GM12878 (cell line): ENCODE measurements at places on chromosomes 12 and 14. TPM values are rescaled to one million over a fixed set of nuclear protein-coding genes. Genes with fewer than 3 reads are reported as not detected.

The KLRD1 gene
- 0.21 TPM in 1 of 2 replicates, not detected in the other for total RNA-seq

The ITGA7 gene
- total RNA-seq: 2.8 and 3.8 TPM in 2 replicates

- H3K27ac ChIP-seq: no peak overlapping the region
- H3K27me3 ChIP-seq: no peaks in the 10 kb centered on the region
- no peak for DNase-seq
- H3K36me3 ChIP-seq: no peaks in the 10 kb centered on the region
Measured at GRCh38 chr12:64010069-64010686, 165.7 kb downstream of the SRGAP1 start.

- no peak overlapping the region for H3K27ac ChIP-seq
- H3K27me3 ChIP-seq: no peaks in the 10 kb centered on the region
- no peaks in the 10 kb centered on the region for H3K36me3 ChIP-seq
- DNase-seq: no peak
Measured at GRCh38 chr12:11238275-11238674, 31.2 kb downstream of the PRB3 start.

- H3K36me3 ChIP-seq: peaks cover 7% of the 10 kb centered on the region; the same call in 1 of the 2 replicates
- H3K4me3 ChIP-seq: no peak overlapping the region
- no peak for DNase-seq
- H3K4me1 ChIP-seq: peaks cover 58% of the 10 kb centered on the region
Measured at GRCh38 chr14:100076606-100077005, 11.4 kb downstream of the EVL start.
